A172 (cell line): ENCODE measurements at places on chromosomes 7 and 10. TPM values are rescaled to one million over a fixed set of nuclear protein-coding genes. Genes with fewer than 3 reads are reported as not detected.

- DNase-seq = peak; percentile 15
Observed at GRCh38 chr7:33888166-33888565, 17.2 kb upstream of the BMPER start.

The IDI2 gene
- total RNA-seq = not detected in 2 replicates

DNA sequence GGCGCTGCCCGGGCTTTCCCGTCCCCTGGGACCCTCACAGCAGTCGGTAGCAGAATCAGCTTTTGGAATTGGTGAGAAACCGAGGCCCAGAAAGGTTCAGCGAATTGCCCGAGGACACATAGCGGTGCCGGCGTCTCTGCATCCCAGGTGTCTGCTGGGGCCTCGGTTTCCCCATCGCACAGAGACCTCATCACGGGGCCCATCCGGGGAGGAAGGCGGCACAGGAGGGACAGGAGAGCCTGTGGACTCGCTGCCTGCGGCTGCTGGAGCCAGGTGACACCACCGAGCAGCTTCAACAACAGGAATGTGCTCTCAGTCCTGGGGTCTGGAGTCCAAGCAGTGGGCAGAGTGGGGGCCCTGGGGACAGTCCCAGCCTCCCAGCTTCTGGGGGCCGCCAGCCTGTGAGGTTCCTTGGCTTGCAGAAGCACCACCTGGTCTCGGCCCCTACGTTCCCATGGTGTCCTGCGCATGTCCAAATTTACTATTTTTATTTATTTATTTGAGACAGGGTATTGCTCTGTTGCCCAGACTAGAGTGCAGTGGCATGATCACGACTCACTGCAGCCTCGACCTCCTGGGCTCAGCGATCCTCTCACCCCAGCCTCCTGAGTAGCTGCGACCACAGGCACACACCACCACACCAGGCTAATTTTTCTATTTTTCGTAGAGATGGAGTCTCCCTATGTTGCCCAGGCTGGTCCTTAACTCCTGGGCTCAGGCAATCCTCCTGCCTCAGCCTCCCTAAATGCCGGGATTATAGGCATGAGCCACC, 539 bp upstream of the COX19 start:
- no peak for DNase-seq

GRCh38 chr10:78276139-78276538, 242.5 kb downstream of the RPS24 start:
- no peak for DNase-seq

The PRLHR gene
- total RNA-seq = not detected in 2 replicates

GRCh38 chr7:17932770-17933169, 7.5 kb downstream of the SNX13 start:
- no peak for DNase-seq

GRCh38 chr7:22442187-22442881, 57.7 kb downstream of the STEAP1B start:
- no peak for DNase-seq

DNA sequence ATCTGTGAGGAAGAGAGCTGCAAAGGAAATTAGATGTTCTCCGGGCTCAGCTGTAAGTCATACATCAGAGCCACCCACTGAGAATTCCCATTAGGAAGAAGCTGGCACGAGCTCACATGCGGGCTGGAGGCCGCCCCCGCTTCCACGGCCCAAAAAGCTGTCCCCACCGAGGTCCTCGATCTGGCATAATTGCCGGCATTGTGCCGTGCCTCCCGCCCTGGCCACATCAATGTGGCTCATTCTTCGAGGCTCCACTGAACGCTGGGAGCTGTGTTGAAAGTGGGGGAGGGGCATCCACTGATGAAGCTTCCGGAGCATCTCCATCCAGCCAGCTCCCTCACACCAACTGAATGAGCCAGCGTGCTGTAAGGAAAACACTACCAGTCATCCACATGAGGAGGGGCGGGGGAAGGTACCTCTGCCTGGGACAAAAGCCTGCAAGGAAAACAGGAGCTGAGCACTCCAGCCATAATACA, 173.1 kb downstream of the PTPRN2 start:
- peak; percentile 60 for DNase-seq

DNA sequence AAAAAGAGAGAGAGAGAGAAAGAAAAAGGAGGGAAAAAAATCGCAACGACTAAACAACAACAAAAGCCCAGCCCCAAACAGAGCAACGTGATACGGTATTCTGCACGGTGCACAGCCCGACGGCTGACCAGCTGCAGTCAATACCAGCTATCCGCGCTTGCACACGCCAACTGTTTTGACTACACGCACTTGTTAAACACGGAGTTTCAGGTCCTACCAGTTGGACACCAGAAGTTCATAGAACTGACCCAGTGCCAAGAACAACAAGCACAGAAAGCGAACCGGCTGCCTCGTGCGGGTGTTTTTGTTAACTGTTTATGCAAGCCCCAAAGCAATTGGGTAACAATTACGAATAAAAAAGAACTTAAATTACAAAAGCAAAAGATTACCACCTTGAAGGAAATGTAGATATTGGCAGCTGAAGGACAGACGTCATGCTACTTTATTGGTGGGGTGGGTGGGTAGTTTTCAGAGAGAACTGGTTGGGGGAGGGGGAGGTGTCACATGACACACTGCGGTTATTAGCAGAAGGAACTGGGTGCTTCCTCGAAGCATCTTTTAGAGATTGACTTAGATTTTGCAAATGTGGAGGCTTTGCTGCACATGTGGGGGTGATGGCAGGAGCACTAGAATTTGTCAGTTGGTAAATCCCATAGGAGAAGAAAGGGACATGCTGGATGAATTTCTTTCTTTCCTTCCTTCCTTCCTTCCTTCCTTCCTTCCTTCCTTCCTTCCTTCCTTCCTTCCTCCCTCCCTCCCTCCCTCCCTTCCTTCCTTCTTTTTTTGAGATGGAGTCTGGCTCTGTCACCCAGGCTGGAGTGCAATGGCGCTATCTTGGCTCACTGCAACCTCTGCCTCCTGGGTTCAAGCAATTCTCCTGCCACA, 110.6 kb upstream of the EFCAB10 start:
- peak; percentile 32 for DNase-seq

DNA sequence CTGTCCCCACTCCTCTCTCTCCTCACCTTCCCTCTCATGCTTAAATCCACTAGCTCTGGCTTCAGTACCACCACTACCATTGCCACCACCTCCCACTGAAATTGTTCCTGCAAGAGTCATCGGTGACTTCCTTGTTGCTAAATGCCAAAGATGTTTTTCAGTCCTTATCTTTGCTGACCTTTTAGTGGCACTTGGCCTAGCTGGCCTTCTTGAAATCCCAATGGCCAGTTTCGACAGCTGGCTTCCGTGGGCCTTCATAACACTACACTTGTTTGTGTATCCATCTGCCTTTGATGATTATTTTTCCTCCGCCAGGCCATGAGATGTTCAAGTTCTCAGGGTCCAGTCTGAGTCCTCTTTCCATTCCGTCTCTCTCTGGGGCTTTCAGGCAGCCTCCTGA, 118.2 kb upstream of the NANOS1 start:
- DNase-seq = peak; percentile 84

The CPED1 gene
- total RNA-seq = 18.0 and 18.4 TPM in 2 replicates

DNA sequence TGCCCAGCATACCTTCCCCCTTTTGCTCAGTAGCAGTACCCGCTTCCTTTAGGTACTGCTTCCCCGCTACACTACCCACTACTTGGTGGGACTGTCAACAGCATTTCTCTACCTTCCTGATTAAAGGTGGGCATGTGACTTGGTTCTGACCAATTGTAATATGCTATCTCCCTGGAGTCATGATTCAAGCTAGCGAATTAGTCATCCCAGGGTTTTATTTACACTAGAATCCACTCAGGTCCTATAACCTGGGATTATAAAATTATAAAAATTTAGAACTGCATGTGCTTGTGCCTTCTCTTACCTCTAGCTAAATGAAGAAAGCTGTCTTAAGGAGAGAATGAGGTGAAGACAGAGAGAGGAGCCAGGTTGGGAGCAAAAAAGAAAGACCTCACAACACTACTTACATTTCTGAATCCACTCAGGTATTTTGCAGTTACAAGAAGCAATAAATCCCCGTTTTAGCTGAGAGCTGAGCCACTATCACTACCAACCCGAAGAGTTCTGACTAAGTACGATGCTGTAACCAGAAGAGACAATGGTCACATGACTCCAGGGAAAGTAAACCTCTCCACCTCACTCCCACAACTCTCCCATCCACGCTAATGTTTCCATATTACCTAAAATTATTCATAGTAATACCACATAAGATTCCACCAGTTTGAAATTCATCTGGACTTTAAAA, 9.7 kb downstream of the GBX1 start:
- peak; percentile 56 for DNase-seq

- peak; percentile 20 for DNase-seq
Observed at GRCh38 chr7:69114374-69114773, 483.9 kb upstream of the AUTS2 start.

GRCh38 chr10:94193466-94193924, 169.2 kb downstream of the NOC3L start:
- DNase-seq = peak; percentile 40

The FANK1 gene
- total RNA-seq = 4.9 and 8.2 TPM in 2 replicates

The ARHGEF35 gene
- not detected in 2 replicates for total RNA-seq

The TAS2R3 gene
- total RNA-seq = not detected in 2 replicates

The FBXL13 gene
- total RNA-seq = 1.5 and 2.9 TPM in 2 replicates

The TSPAN13 gene
- total RNA-seq = 2.4 and 2.8 TPM in 2 replicates

- DNase-seq = no peak
Observed at GRCh38 chr7:8120390-8121058, 141.4 kb downstream of the ICA1 start.

GRCh38 chr10:119654540-119654939, 3.4 kb downstream of the BAG3 start:
- DNase-seq = peak; percentile 72

The C7orf33 gene
- not detected in 2 replicates for total RNA-seq

- peak; percentile 53 for DNase-seq
Observed at GRCh38 chr10:13816195-13816925, 229.6 kb downstream of the PRPF18 start.

DNA sequence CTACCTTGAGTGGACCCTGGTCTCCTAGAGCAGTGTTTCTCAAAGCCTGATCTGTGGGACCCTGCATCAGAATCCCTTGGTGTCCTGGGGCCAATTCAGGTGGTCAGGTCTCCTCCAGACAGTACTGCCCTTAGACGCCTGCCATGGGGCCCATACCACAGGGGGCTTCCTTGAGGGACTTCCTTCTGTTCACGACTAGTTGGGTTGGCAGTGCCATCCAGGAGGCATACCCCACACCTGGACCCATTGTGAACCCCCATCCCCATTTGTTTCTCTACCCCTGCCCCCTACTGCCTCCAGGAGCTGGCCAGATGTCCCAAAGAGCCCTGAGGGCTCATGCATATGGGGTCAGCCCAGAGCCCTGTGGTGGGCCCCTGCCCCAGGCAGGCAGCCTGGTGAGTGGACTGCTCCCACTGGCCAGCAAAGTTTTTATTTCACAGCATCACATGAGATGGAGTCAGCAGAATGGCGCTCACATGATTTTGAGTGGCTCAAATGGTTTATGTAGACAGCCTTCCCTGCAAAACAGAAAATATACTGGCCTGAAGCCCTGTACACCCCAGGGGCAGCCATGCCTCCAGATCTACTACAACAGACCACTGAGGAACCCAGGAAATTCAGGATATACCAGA, 259.9 kb upstream of the ZMIZ1 start:
- DNase-seq = no peak

The ZRANB1 gene
- 12.3 and 13.8 TPM in 2 replicates for total RNA-seq

The CRYGN gene
- total RNA-seq = 1.2 TPM in 1 of 2 replicates, not detected in the other

The AKR1C1 gene
- 28.1 and 68.3 TPM in 2 replicates for total RNA-seq

DNA sequence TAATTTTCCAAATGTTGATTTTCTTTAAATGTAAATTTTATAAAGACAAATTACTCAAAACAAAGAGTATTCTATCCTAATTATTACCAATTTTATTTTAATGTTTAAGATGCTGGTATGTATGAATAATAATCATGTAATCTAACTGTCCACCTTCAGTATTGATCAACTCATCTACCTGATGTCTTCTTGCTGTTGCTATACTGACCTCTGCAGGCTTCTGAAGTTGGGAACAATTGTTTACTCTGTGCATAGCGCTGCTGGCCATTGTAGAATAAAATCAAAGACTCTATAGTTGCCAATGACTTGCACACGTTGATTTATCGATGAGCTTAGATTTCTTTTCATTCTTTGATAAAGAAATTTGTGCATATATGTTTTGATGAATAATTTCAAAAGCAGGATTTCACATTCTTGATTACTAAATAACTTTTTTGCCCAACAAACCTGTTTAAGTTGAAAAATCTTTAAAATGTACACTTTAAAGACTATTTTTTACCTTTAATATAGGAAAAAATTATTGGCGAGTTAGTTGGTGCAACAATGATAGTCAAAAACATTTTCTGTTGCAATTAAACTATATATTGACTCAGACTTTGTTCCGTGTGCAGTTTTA, 282.3 kb downstream of the TFEC start:
- DNase-seq = no peak

GRCh38 chr10:77873536-77874380, 52.8 kb downstream of the DLG5 start:
- peak; percentile 91 for DNase-seq

GRCh38 chr10:45353186-45353585, 20.8 kb upstream of the ALOX5 start:
- DNase-seq = no peak

The CAMK1D gene
- 2.6 and 3.4 TPM in 2 replicates for total RNA-seq

DNA sequence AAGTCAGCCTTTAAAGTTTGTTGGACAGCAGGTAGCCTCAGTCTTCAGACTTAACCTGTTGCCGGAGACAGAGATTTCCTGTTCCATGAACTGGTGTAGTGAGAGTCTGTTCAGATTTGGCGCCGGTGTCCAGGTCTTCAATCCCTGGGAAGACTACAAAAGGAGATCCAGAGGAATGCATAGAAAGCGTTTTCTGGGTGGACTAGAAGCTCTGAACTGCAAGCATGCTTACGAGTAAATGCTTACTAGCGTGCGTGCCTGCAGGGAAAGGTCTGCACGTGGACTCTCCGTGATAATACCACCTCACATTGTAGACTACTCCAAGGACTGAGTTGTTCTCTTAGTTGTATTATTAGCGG, 878 bp downstream of the GLRX3 start:
- DNase-seq = peak; percentile 0

DNA sequence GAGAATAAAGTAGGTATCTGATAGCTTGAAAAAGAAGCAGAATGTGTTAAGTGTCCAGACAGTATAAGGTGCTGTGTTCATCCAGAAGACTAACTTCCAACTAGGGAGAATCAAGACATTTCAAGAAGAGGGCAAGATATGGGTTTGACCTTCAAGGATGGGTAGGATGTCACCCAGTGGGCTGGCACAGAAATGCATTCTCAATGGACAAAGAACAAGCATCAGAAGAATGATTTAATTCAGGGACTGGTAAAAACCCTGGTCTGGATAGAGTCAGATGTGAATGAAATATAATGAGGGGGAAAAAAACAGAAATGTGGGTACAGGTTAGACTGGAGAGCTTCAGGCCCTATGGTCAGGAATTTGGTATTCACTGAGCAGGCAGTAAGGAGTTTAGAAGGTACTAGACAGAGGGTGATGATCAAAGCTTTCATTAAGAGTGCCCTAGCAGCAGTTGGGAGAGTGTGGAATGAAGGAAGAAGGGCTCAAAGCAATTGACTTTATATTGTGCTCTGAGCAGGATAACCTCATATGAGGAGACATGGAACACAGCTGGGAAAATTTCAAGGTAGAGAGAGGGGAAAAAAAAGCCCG, 180.7 kb upstream of the ANK3 start:
- no peak for DNase-seq

GRCh38 chr10:58513188-58514110, 777 bp downstream of the BICC1 start:
- DNase-seq = no peak

The LRRC18 gene
- total RNA-seq = not detected in 2 replicates

The CRHR2 gene
- not detected in 2 replicates for total RNA-seq
